HS-5 (cell line): ENCODE measurements at places on chromosomes 11 and 22.

- no peak for DNase-seq
Observed at GRCh38 chr11:8355416-8355742, 91.7 kb upstream of the LMO1 start.

DNA sequence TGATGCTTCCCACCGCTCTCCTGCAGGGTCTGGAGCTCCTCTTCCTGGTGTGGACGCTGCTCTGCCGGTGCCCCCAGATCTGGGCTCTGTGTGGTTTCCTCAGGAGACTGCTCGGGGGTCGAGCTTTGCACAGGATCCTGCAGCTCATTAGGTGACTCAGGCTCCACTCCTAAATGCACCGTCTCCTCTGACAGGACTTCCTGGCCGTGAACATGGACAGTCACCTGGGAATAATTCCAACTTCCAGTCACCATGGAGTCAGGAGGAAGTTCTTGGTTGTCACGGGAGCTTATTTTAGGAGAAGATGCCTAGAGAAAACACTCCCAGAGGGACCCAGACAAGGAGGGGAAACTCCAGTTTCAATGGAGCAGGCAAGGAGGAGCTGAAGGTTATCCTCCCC, 11.9 kb downstream of the ZNF202 start:
- DNase-seq: no peak

DNA sequence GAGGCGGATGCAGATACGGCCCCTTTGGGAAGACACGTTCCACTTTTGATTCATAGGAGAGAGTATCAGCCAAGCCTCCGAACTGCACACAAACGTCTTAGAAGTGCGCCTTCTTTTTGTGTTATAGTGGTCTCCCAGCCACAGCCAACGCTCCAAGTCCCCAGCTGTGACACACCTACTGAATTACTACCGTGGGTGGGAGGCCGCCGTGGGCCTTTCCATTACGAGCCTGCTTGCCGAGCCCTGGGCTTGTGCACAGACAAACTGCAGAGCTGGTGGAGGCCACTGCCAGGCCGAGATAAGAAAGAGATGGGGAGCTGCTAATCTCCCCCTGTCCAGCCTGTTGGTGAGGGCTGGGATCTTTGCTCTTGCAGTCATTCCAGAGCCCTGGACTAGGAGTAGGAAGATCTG, 761 bp downstream of the HMBS start:
- no peak for DNase-seq

GRCh38 chr11:117972629-117973502, 13.3 kb upstream of the IL10RA start:
- DNase-seq: no peak

DNA sequence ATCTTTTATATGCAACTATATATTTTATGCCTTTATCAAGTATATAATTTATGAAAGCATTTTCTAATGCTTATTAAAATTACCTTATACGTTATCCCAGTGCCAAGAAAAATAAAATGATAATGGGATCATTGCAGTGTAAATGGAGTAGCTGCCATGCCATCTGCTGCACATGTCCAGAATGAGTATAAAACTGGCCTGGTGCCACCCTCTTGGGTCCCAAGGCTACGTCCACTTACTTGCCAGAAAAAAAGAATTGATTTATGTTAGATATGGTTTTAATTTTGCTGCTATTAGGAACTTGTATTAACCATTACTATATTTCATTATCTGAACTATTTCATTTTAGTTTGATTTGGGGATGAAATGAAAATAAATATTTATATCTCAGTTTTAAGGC, 1127.1 kb upstream of the CNTN5 start:
- DNase-seq: no peak

GRCh38 chr22:23598805-23599518, 18.9 kb upstream of the IGLL1 start:
- DNase-seq: no peak
